ENCODE measurements at places on chromosomes 7 and 10.

- DNase-seq: no peak
Observed at GRCh38 chr10:25974897-25975459, 40.9 kb downstream of the MYO3A start.

DNA sequence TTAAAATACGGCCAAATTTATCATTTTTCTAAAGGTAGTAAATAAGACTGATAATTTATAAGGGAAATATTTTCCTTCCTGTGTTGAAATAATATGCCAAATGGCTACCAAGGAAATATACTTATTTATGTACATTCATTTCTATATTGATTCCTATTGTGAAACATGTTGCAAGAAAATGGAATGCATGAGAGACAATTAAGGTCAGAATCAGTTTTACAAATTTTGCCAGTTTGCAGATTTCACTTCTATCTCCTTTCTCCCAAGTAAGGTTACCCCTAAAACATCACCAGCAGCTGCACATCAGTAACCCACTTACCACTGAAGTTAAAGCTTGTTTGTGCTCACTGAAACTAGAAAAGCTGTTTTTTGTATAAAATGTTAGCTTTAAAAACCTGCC is 19.2 kb upstream of the REEP3 start:
- no peak for DNase-seq

DNA sequence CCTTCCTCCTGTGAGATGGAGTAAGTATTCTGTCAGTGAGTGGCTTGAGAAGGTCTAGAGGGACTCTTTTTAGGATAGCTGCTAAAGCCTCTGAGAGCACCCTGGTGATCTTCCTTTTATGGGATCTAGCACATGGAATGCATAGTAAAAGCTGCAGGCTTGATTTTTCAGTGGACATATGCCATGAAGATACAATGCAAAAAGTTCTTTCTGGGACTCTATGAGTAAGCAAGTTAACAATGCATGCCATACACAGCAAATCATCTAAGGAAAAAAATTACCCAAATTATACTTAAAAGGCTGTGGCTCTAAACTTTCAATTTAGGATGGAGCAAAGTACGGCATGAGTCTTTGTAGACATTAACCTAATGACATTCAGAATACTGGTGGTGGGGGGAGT is 154.5 kb downstream of the SGMS1 start:
- no peak for DNase-seq

DNA sequence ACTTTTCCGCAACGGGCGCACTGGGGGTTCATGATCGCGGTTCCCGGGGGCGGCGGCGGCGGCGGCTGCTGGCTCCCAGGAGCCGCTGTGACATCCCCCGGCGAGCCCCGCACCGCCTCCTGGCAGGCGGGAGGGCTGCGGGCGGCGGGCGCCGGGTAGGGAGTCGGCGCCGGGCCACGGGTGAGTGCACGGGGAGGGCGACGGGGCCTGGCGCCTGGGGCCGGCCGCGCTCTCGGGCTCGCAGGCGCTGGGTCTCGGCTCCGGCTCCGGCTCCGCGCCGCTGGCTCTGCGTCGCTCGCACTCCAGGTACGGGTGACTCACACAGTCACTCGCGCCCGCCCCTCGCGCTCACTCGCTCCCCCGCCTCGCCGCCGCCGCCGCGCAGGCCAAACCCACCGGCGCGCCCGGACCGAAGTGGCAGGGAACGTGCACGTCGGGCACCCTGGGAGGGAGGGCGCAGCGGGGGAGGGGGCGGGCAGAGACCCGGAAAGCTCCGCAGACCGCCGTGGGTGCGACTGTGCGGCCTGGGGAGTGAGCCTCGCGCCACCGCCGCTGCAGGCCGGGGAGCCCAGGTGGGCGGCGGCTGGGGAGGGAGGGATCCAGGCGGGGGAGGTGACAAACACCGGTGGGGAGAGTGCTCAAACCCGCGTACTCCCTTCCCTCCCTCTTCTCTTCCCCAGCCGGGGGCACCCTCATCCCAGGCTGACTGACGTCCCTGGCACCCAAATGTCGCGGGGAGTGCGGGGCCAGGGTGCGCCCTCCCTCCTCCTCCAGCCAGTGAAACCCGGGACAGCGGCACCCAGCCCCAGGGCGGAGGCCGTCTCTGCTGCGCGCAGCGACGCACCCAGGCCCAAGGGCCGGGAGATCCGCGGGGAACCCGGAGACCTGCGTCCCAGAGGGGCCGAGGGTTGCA is 276.9 kb upstream of the NEBL start:
- DNase-seq: no peak

DNA sequence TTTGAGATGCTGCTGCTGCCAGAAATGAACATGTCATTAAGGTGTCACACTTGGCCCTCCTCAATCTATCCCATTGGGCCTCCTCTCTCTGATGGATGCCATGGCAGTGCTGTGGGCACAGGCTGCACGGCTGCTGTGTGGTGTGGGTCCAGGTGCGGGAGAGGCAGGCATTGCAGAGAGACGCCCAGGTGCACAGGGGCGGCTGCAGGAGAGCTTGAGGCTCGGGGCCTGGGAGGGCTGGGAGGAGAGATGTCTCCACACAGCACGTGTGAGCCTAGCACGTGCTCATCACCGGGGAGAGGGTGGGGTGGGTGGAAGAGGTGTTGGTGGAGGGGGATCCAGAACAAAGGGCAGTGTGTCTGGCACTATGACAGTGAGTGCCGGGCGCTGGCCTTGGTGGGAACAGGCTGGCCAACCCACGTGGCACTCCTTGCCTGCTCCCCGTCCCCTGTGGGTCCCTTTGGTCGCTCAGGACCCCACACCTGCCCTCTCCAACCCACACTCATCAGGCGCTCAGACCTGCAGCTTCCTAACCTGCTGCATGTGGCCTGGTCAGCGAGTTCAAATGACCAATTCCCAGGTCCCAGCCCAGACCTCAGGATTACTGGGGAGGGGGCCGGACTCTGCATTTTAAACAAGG is 39.9 kb upstream of the BNIP3 start:
- no peak for DNase-seq

- DNase-seq: no peak
Observed at GRCh38 chr7:120278773-120279172, 5.8 kb downstream of the KCND2 start.

DNA sequence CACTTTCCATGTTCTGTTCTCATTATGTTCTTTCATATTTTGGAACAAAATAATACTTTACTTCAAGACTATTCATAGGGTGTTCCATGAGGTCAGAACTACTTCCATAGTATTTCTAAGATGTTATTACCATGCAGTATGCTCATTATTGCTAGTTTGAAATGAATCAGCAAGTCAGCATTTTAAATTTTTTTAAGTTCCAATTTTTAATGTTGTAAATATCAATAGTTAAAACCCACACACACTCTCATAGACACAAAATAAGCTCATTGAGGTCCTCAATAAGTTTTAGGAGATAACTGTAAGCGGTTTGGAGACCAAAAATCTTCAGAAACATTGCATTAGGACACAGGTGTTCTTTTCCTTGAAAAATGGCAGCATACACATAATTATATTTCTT is 550.7 kb downstream of the AUTS2 start:
- no peak for DNase-seq

DNA sequence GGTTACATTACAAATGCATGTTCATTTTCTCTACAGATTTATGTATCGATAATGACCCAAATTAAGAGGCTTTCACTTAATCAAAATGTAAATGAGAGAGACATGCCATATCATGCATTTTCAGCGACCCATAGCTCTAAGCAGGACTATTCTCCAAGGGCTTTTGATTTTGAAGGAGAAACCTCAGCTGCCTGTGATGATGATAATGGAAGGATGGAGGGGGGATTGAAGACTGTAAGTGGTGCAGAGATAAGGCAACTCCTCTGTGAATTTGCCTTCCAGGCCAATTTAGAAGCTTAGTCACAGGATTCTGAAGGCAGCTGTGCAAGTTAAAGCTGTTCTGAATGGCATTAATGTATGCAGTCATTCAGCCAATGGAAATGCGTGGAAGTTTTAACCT is 8.3 kb downstream of the VSTM2A start:
- DNase-seq: no peak

GRCh38 chr7:44284881-44285541 is 40.4 kb downstream of the CAMK2B start:
- no peak for DNase-seq

GRCh38 chr7:135599471-135599870 is 41.8 kb downstream of the NUP205 start:
- DNase-seq: no peak

GRCh38 chr10:30788307-30788706 is 158.8 kb upstream of the LYZL2 start:
- DNase-seq: no peak

DNA sequence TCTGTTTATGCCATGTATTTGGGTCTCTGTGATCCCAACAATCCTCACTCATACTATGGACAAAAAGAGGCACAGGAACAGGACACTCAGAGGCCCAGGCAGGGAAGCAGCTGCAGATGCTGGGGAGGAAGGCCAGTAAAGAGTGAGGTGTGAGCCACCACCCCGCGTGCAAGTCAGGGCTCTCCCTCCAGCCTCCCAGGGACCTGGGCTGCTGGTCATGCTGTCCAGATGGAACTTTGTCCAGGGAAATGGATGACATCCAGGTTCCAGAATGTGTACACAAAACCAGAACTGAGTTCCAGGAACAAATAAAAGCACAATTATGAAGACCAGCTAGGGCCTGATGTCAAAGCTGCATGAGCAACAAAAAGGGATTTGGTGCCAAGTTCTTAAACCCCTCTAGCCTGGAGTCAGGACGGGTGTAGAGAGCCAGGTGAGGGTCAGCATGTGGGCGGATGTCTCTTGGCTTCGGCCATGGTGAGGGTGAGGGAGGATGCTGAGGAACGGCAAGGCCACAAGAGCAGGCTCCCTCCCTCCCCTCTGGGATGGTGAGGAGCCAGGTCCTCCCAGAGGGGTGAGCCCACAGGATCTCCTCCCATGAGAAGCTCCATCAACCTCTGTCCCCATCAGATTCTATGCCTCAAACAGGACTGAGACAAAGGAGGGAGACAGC is 739.7 kb downstream of the PARD3 start:
- no peak for DNase-seq

- DNase-seq: no peak
Observed at GRCh38 chr7:42217548-42217947, 19.5 kb downstream of the GLI3 start.
